ENCODE measurements at places on chromosomes 16 and 17. TPM values are rescaled to one million over a fixed set of nuclear protein-coding genes. Genes with fewer than 3 reads are reported as not detected.
A peak's percentile ranks its signal among the peaks of the same experiment; 100 is the strongest.

DNA sequence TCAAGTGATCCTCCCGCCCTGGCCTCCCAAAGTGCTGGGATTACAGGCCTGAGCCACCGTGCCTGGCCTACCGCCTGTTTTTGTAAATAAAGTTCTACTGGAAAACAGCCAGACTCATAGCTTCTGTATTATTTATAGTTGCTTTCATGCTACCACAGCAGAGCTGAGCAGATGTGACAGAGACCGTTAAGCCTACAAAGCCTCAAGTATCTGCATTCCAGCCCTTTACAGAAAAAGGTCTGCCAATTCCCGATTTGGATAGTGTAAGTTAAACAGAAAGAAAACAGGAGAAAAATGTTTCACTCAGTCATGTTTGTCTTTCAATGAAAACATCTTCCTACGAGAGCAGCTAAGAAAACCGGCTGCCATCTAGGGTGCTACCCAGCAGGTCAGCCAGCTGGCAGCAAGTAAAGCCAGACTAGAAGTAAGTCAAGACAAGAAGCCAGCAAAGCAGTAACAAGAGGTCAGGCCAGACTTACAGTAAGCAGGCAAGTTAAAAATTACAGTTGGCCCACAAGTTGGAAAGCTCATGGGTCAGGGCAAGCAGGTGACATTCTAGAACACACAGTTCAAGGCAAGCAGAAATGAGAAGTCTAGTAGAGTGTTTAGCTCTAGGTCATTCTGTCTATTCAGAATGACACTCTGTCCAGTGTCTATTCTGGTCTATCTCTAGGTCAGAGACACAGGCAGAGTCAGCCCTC is 17.7 kb downstream of the NCBP3 start:
- H3K27me3 ChIP-seq, result no peaks in the 10 kb centered on the region
- peaks cover 71% of the 10 kb centered on the region for H3K36me3 ChIP-seq
- no peaks in the 10 kb centered on the region for H3K4me1 ChIP-seq
- DNase-seq, result no peak
- H3K4me3 ChIP-seq, result no peak overlapping the region

DNA sequence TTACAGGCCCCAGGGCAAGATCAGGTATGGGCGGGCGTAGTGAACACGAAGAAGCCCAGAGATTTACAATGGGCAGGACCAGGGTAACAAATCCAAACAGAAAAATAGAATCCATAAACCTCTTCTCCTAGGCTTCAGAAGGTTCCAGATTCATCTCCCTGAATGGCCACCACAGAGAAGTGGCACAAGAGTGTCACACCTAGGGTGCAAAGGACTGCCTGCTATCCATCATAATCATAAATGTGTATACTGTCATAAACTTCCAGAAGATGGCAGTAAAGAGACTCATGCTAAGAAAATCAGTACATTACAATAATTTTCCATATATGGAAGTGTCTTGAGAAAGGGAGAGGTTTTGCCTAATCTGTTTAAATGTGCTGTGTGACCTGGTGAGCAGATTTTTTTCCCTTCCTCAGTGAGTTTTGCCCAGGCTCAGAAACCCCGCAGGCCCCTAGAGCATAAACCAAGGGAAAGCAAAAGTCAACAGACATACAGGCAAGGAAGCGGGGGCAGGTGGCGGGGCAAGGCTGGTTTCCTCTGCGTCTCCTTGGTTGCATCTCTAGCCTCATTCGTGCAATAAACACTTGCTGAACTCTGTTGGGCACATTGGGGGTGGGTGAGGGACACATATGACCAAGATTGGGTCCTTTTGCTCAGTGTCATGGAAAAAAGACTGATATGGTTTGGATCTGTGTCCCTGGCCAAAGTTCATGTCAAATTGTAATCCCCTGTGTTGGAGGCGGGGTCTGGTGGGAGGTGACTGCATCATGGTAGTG is 92.0 kb upstream of the CDH5 start:
- H3K36me3 ChIP-seq, result no peaks in the 10 kb centered on the region
- no peaks in the 10 kb centered on the region for H3K4me1 ChIP-seq
- H3K4me3 ChIP-seq, result no peak overlapping the region
- H3K27me3 ChIP-seq, result peaks cover 6% of the 10 kb centered on the region

- no peak for DNase-seq
- no peaks in the 10 kb centered on the region for H3K4me1 ChIP-seq
- no peak overlapping the region for H3K27ac ChIP-seq
- peaks cover 66% of the 10 kb centered on the region for H3K36me3 ChIP-seq
- H3K27me3 ChIP-seq, result no peaks in the 10 kb centered on the region
- no peak overlapping the region for H3K4me3 ChIP-seq
Observed at GRCh38 chr17:4100883-4101756, 41.7 kb downstream of the ZZEF1 start.

GRCh38 chr17:50863221-50863843 is 2.8 kb downstream of the TOB1 start:
- no peak overlapping the region for H3K27ac ChIP-seq
- no peaks in the 10 kb centered on the region for H3K4me1 ChIP-seq
- H3K27me3 ChIP-seq, result no peaks in the 10 kb centered on the region
- DNase-seq, result peak; percentile 91
- peak overlapping the region; percentile 96 for H3K4me3 ChIP-seq

DNA sequence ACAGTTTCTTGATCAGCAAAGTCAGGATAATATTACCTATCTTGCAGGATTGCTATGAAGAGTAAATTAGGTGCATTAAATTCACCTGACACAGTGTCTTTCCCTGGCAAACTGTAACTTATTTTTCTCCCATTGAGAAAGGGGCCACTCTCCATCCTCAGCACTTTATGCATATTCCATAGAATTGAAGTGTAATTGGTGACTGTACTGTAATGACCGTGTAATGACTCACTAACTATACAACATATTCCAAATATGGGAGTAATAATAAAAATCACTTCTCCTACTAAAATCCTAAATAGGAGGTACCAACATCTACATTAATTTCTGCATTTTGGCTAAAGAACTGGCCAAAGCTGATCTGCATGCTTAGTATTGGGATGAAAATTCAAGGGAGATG is 141.9 kb upstream of the NOG start:
- H3K36me3 ChIP-seq, result no peaks in the 10 kb centered on the region
- no peaks in the 10 kb centered on the region for H3K4me1 ChIP-seq
- no peak for DNase-seq
- H3K4me3 ChIP-seq, result no peak overlapping the region
- peaks cover 13% of the 10 kb centered on the region for H3K27me3 ChIP-seq

DNA sequence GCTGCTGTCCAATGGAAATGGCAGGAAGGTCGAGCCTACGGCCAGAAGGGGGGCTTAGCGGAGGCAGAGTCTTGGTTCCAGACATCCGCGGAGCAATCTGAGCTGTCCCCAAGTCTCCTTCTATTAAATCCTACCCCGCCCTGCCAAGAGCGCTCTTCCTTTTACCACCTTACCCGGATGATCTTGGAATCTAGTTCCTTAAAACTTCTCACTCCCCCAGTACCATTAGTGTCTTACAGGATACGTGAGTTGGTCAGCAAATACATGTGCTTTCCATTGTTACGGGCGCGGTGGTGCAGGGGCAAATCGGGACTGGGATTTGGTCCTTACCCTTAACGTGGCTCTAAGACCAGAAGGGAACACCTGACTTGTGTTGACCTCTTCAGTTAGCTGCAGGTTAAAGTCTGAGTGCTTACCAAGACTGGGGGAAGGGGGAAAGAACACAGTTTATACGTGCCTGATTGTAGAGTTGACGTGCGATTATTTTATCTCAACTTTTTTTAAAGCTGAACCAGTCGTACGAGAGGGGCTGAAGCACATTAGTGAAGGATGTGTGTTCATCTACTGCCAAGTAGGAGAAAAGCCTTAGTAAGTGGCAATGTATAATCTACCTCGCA is 495 bp downstream of the TXNDC17 start:
- peaks cover 8% of the 10 kb centered on the region for H3K4me1 ChIP-seq
- peaks cover 43% of the 10 kb centered on the region for H3K36me3 ChIP-seq
- no peaks in the 10 kb centered on the region for H3K27me3 ChIP-seq
- no peak for DNase-seq
- H3K27ac ChIP-seq, result peak overlapping the region; percentile 88

- no peak overlapping the region for H3K4me3 ChIP-seq
- H3K27me3 ChIP-seq, result peaks cover 8% of the 10 kb centered on the region
- H3K27ac ChIP-seq, result peak overlapping the region; percentile 57
- no peaks in the 10 kb centered on the region for H3K36me3 ChIP-seq
- no peak for DNase-seq
Observed at GRCh38 chr17:16470265-16470664, 21.7 kb downstream of the LRRC75A start.

GRCh38 chr16:7086822-7087616 is 245.6 kb upstream of the RBFOX1 start:
- H3K27ac ChIP-seq, result no peak overlapping the region
- H3K4me1 ChIP-seq, result peaks cover 2% of the 10 kb centered on the region
- H3K27me3 ChIP-seq, result peaks cover 87% of the 10 kb centered on the region
- no peak overlapping the region for H3K4me3 ChIP-seq

- H3K36me3 ChIP-seq, result no peaks in the 10 kb centered on the region
- H3K27me3 ChIP-seq, result no peaks in the 10 kb centered on the region
- no peak for DNase-seq
Observed at GRCh38 chr17:27631411-27631760, 398 bp downstream of the LGALS9 start.

- H3K27ac ChIP-seq, result no peak overlapping the region
- no peak for DNase-seq
- H3K4me3 ChIP-seq, result no peak overlapping the region
- H3K36me3 ChIP-seq, result no peaks in the 10 kb centered on the region
Observed at GRCh38 chr16:17431012-17431411, 39.7 kb downstream of the XYLT1 start.

- no peaks in the 10 kb centered on the region for H3K36me3 ChIP-seq
- no peaks in the 10 kb centered on the region for H3K4me1 ChIP-seq
- no peaks in the 10 kb centered on the region for H3K27me3 ChIP-seq
- H3K4me3 ChIP-seq, result no peak overlapping the region
Observed at GRCh38 chr17:37761059-37761458, 16.2 kb upstream of the HNF1B start.

DNA sequence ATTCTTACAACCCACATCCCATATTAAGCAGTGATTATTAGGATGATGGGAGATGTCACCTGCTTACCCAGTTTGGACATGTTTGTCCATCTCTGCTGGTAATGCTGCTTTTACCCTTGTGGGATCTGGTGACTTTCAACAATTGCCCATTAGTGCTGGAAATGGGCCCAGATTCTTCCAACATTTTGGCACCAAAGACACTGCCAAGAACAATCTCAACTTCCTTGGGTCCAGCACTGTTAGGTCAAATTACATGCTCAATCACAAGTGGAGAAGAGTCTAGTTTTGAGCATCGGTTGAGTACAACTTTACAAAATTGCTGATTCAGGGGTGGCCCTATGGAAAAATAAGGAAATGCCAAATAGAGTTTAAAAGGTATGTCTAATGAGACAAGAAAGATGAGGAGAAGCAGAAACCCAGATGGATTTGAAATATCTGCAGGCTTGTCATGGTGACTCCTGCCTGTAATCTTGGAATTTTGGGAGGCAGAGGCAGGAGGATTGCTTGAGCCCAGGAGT is 13.0 kb upstream of the ZFP3 start:
- no peak overlapping the region for H3K4me3 ChIP-seq
- H3K27ac ChIP-seq, result no peak overlapping the region
- no peaks in the 10 kb centered on the region for H3K4me1 ChIP-seq
- H3K27me3 ChIP-seq, result no peaks in the 10 kb centered on the region
- DNase-seq, result no peak

DNA sequence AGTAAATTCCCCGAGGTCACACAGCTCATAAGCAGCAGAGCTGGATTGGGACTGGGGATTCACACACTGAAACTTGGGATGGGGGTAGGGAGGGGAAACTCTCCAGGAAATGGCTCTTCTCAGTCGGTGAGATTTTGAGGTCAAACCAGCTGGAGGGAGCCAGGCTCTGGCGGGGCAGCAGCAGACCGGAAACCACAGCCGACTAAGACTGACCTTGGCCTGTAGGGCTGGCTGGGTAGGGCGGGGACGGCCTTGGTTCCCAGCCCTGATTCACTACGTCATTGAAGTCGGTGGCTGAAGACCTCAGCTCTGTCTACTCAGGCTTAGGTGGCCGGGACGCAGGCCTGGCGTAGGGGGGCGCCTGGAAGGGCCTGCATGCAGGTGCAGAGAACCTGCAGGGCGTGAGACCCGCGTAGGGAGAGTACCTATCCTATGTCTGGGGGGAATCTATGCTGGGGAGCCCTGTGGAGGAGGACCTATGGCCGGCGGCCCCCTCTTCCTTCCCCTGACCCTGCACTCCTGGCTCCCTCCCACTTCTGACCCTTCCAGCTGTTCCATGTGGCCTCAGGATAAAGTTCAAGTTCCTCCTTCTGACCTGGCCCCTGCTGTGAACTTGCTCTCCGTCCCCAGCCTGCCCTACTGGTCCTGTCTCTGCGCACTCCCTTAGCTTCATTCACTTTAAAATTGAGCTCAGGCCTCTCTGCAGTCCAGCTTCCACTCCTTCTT is 11.9 kb upstream of the SLC4A1 start:
- no peaks in the 10 kb centered on the region for H3K36me3 ChIP-seq
- peak; percentile 94 for DNase-seq
- no peak overlapping the region for H3K27ac ChIP-seq
- no peak overlapping the region for H3K4me3 ChIP-seq

DNA sequence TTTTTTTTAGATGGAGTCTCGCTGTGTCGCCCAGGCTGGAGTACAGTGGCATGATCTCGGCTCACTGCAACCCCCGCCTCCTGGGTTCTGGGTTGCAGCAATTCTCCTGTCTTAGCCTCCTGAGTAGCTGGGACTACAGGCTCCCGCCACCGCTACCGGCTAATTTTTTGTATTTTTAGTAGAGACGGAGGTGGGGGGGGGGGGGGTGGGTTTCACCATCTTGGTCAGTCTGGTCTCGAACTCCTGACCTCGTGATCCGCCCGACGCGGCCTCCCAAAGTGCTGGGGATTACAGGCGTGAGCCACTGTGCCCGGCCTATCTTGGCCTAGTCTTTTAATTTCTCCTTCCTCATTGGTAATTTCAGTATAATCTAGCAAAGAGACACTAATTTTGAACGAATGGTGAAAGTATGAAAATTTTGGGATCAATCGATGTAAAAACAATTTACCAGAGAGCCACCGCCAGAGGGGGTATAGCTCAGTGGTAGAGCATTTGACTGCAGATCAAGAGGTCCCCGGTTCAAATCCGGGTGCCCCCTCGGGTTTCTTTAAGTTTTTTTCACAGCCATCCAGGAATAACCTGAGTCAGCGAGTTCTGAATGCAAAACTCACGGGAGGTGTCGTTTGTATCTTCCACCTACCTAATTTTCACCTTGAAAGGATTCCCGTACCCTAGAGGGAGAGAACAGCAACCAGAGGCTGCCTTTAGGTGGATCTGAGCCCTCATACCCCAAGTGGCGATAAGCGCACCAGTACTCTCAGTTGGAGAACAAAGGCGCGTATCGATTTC is 2.5 kb upstream of the LASP1 start:
- peaks cover 6% of the 10 kb centered on the region for H3K4me1 ChIP-seq
- H3K27me3 ChIP-seq, result no peaks in the 10 kb centered on the region
- H3K4me3 ChIP-seq, result peak overlapping the region; percentile 93
- peak overlapping the region; percentile 61 for H3K27ac ChIP-seq

- H3K27ac ChIP-seq, result no peak overlapping the region
- H3K27me3 ChIP-seq, result no peaks in the 10 kb centered on the region
- H3K4me3 ChIP-seq, result no peak overlapping the region
- DNase-seq, result no peak
Observed at GRCh38 chr17:50649042-50649908, 14.6 kb downstream of the ABCC3 start.

Gene C17orf113
- total RNA-seq, result 1.2 TPM

Gene ARL5C
- not detected for total RNA-seq

Gene KRTAP2-1
- not detected for total RNA-seq

Gene TMEM238L
- total RNA-seq, result not detected

Gene OTOA
- total RNA-seq, result not detected

Gene LRRC37A3
- 25.3 TPM for total RNA-seq

Gene ZNF205
- total RNA-seq, result 16.3 TPM

All from endodermal cell (in vitro differentiated cells).